ENCODE measurements at places on chromosomes 7 and 10.

DNA sequence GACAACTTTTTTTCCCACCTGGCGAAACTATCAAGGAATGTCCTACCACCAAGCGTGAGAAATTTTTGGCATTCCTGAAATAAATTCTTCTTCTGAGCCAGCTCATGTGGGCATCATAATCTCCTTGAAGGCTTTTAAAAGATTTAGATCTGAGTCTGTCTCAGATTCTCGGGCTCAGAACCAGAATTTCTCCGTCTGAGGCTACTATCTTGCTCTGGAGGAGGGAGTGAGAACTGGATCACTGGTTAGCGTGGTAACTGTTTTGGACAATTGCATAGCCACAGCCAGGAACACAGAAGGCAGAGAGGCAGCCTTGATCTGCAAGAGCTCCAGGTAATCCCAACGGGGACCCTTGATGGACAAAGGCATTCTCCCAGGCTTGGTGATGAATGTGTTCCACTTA, 1.0 kb upstream of the PLAC9 start:
- DNase-seq: no peak

- no peak for DNase-seq
These were observed 217.9 kb downstream of the SFMBT2 start for GRCh38 chr10:7192831-7193361.

DNA sequence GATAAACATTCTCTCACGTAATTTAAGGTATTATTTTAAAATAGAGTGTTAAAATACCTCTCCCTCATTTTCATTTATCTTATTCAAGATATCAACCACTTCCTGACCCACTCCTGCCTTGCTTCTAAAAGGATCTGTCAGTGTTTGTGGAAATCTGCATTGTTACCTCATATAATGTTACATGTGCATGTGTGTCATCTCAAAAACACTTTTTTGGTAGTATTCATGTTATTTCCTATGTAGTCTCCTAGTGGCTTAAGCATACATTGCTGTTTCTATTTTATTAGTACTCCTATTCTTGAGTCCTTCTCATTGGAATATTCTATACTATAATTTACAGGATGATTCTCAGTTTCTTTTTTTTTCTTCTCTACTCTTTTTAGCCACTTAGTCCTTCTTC, 1360.7 kb upstream of the CELF2 start:
- no peak for DNase-seq

- DNase-seq: no peak
These were observed 110.5 kb downstream of the CPEB3 start for GRCh38 chr10:92180399-92180798.

GRCh38 chr10:69439350-69439739, 11.9 kb upstream of the TSPAN15 start:
- DNase-seq: peak; percentile 92

All from RWPE1 (cell line).